GM04504 (cell line): ENCODE measurements at places on chromosomes 1 and 21.

DNA sequence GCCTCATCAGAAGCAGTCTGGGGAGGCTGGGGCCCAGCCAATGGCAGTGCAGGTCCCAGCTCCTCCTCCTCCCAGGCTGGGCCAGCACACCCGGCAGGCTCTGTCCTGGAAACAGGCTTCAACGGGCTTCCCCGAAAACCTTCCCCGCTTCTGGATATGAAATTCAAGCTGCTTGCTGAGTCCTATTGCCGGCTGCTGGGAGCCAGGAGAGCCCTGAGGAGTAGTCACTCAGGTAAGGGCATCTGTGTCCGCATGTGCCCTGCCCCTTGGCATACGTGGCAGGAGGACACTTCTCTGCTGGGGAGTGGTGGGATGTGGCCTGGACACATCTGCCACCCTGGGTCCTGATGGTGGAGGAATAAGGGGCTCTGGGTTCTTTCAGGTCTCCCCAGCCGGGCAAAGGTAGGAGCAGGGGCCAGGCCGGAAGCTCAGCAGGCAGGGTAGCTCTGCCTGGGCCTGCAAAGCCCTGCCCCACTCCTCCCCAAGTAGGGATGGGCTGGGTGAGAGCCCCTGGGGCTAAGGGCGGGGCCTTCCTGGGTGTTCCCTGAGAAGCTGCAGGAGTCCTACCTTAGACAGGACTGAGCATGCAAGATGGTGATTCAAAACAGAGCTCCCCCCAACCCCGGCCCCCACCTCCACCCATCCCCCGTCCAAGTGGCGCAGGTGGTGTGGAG is at the start of gene GJB5:
Gene GJB5, plus strand, starts transcription at position 84 of the 674 bp plus-strand sequence. CDS start 2,284 bp downstream, outside the sequence.
- DNase-seq = no peak

- DNase-seq = no peak
These were observed 181.5 kb upstream of the C1orf105 start for GRCh38 chr1:172238965-172239364.

GRCh38 chr1:103788377-103788776 is 38.7 kb downstream of the AMY1C start:
- peak; percentile 0 for DNase-seq

GRCh38 chr1:90761781-90762589 is 44.9 kb upstream of the BARHL2 start:
- DNase-seq = no peak

GRCh38 chr1:214101246-214101645 is 113.5 kb downstream of the PROX1 start:
- no peak for DNase-seq

GRCh38 chr1:150484861-150485260 is 2.4 kb upstream of the TARS2 start:
- peak; percentile 25 for DNase-seq

DNA sequence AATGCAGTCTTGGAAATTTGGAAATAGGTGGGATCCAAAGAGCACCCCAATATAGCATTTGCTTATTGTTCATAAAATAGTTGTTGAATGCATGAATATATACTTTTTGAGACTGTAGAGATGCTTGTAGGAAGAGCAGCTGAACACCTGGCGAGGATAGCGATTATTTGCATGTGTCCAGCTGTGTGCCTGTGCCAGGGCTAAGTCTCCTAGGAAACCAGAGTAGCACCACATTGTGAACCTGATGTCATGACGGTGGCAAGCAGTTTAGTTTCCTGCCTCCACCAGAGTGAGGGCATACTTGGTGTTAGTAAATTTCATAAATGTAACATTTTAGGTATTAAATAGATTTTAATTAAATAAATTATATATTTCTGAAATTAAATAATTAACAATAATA is 37.3 kb upstream of the IRF2BP2 start:
- DNase-seq = no peak

DNA sequence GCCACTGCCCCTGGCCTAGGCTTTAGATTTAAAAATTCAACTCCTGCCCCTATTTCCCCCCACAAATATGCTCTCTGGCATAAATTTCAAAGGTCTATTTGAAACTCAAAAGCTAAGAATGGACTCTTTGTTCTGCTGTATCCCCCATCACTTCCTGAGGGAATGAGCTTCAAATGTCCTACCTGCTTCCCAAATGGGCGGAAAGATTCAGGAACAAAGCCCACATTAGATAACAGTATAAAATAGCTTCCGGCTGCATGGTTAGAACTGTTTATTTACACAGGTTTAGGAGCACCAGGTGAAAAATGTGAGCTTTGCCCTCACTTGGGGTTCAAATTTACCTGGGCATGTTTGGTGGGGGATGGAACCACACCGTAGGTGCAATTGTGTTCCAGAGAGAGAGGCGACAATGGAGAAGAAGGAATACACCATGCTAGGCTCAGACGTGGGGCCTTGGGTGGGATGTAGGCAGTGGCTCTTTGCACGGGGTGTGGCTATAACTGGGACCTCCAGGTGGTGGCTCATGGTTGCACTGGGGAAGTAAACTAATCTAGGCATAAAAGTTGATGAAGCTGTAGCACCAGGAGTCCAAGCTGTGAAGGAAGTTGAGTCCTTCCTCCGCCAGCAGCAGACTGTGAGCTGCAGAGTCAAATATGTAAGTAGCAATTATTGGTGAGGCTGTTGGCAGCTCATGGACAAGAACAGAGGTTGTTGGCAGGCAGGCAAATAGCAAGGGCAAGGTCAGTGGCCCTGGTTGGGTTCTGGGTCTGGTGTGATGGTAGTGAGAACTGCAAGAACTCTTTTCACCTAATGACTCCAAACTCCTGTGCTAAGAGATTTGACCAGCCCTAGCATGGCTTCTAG is 41.5 kb upstream of the SRSF10 start:
- no peak for DNase-seq

DNA sequence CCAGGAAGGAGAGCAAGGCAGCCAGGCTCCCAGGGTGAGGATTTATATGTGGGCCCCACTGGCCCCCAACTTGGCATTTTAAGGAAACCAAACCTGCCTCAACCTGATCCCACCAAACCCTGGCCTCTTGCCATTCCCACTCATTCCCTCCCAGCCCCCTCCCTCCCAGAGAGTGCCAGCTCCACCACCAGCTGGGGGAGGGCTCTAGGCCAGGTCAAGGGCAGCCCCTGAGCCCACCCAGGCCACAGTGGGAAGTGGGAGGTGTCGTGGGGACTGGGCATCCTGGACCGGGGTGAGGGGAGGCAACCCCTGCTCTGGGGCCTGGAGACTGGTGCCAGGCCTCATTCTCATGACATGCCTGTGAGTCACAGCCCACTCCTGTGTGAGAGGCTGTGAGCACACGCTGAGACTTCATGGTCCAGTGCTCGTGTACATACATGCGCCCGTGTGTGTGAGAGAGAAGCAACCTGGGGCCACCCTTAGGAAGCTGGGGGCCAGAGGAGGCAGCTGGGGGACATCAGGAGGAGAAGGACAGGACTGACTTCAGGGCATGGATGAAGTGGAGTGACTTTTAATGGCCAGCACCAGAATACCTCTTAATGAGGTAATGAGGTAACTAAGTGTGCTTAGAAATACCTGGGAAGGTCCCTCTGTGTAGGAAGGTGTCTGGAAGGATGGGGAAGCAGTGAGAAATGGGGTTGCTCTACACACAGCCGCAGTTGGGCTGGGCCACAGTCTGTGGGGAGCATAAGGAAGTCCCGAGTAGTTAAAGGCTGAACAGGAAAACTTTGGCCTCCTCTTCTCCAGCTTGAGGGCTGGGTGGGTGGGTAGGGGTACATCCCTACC is at the start of gene S100A2:
Gene S100A2, minus strand, starts transcription at position 316 of the 846 bp plus-strand sequence. CDS start 1,967 bp downstream, outside the sequence.
- DNase-seq = peak; percentile 88

DNA sequence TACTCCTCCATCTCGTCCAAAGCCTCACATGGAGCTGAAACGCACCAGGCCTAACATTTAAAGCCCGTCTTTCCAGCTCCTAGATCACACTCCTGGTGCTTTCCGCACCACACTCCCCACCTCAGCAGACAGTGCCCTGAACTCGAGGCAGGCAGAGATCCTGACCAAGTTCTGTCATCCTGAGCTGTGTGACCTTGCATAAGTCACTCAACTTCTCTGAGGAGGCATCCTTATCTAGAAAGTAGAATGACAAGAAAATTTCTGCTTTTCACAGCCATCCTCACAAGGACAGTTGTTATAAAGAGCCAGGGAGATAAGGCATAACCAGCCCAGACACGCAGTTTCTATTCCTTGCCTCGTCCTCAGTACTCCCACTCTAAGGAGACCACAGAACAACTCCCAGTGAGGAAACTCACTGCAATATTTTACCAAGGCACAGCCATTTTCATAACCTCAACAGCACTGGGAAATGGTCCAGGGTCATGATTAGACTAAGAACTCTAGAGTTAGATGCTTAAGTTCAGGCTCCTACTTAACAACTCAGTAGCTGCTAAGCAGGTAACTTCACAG is 3.1 kb downstream of the LRP8 start:
- DNase-seq = no peak

DNA sequence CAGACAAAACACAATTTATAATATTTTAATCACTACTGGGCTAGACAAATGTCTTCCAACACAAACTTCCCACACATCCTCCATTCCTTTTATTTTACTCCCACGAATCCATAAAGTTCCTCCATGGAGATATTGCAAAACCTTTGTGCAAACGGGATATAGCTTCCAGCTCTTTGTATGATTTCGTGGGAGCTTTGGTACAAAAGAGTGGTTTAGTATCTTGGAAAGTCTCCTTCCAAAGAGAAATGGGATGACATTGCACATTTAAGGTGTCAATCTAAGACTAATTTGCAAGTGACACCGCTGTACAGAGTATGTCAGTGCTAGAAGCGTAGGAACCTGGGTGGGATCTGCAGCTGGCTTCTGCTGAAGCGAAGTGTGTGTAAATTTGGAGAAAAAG is 455.2 kb upstream of the RUNX1 start:
- DNase-seq = no peak

- DNase-seq = peak; percentile 53
These were observed 25.6 kb upstream of the PLA2G2E start for GRCh38 chr1:19949016-19949415.

- no peak for DNase-seq
These were observed 22.2 kb upstream of the MAPKAPK2 start for GRCh38 chr1:206662396-206663092.

- DNase-seq = peak; percentile 43
These were observed 23.1 kb upstream of the RGS4 start for GRCh38 chr1:163046071-163046470.

DNA sequence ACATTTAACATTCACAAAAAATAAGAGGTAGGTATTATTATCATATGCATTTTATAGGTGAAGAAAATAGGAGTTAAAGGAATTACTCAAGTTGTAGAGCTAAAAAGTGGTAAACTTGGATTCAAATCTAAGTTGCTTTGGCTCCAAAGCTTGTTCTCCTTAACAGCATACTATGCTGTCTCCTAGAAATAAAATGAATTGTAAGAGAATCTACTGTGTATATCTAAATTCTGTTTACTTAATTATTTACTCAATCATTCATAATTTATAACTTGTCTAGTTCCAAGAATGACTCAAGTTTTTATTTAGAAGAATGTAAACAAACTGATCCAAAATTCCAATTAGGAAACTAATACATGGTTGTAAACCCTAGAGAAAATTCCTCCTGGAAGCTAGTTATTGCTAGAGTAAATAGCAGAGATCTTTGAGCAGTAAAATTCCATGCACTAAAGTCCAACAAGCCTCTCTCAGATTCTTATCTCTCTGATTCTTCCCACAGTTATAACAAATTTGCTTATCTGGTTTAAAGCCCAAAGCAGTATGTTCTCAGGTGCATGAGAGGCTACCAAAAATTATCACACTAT is 132.5 kb upstream of the DPT start:
- peak; percentile 0 for DNase-seq

DNA sequence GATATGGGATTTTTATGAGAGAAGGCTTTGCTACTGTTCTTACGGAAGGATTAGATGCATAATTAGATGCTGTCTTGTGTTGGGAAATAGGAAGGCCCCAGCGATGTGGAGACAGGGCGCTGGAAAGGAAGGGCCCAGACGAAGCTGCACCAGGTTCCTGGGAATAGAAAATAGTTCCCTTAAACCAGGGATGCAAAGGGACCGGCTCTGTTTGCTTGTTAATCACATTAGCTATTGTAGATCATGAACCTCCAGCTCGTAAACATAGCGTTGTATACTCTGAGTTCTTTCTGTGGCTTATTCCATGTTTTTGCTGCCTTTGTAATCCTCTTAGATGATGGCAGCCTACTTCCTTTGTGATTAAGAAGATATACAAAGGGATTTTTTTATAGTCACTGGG is 79.8 kb upstream of the COX20 start:
- DNase-seq = no peak

DNA sequence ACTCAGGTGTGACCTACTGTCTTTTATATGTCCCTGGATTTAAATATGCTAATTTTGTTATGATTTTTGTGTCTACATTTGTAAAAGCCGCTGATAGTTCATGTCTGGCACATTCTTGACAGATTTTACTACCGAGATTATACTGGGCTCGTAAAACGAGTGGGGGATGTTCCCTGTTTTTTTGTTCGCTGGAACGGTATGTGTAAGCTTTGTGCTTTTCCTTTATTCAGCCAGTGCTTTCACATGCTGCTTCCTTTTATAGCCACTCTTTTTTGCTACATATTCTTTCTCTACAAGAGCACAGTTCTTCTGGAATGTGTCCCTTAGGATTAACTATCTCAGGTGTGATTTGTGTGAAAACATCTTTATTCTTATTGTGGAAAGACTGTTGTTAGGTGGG is 46.6 kb downstream of the ADARB1 start:
- DNase-seq = no peak

GRCh38 chr1:32769524-32770220 is 47.5 kb downstream of the YARS1 start:
- no peak for DNase-seq

DNA sequence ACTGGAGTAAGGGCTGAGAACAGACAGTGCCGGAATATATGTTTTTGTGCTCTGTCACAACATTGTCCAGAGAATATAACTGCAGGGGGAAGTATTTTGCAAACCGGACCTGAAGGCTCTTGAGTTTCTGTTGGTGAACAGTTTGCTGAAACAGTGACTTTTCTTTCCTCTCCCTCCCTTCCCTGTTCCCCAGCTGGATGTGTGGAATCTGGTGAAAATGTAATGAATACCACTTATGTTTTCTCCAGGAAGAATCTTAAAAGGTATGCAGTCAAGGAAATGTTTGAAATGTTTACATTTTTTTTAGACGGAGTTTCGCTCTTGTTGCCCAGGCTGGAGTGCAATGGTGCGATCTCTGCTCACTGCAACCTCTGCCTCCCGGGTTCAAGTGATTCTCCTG is 23.4 kb downstream of the CHAF1B start:
- no peak for DNase-seq
